ENCODE measurements at places on chromosomes 7 and 10.

DNA sequence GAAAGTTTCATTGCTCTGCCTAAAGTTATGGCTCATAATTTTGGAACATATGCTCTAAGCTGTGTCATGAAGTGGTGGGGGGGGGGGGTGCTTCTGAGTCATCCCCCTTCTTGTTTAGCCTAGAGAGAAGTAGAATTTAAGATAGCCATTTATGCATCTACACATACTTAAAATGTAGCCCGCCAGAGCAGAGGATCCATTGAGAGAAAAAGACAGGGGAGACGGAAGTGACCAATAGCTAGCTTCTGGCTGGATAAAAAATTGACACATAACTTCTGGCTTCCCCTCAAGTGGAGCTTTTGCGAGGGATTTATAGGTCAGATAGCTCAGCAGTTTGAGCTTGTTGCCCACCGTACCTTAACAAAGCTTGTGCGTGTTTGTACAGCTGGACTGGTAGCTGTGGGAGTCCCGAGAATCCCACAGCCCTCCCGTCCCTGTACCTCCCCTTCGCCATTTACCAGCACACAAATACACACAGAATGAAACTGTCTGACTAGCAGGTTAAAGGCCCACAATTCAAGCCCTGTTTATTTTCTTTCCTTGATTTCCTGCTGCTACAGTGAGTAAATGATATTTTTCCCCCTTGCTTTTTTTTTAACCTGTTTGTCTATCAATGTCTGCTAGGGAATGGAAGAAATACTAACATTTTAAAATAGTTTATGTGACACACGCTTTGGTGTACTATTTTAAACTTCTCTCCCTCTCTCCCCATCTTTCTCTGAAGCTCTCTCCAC, 232.6 kb upstream of the FERD3L start:
- DNase-seq, result no peak

- no peak for DNase-seq
Measured at GRCh38 chr7:81419731-81420130, 350.1 kb downstream of the HGF start.

DNA sequence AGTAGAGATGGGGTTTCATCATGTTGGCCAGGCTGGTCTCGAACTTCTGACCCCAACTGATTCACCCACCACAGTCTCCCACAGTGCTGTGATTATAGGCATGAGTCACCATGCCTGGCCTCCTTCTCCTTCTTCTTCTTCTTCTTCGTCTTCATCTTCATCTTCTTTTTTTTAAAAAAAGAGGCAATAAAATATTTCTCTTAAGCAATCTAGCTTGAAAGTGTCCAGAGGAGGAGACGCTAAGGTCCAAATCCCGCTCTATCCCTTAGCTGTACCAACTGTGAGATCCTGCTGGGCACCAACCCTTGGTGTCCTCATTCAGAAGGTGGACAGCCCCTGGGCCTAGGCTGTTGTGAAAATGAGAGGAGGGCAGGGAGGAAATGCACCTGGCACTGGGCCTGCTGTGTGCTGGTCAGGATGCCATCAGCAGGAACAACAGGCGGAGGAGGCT, 13.9 kb upstream of the PSAP start:
- no peak for DNase-seq

- no peak for DNase-seq
Measured at GRCh38 chr10:55048830-55049498, 247.9 kb upstream of the PCDH15 start.

DNA sequence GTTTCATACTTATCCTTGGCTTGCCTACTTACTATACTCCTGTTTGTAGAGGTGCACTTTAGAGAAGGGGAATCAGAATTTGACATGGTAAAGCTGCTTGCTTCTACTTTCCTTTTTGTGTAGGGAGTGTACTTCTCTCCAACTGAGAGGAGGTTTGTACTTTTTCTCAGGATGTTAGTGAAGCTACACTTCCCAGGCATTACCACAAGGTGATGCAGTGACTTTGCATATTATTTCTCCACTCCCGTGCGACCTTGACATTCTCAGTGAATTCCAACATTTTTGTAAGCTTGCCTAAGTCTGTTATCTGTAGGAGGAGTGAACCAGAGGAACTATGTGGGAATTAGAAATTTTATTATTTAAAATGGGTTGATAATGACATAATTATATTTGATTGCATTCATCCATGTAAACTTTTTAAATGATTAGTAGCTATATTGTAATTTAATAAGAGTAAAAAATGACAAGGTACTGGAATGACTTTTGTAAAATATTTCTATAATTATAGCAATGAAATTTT, 5.2 kb downstream of the TAX1BP1 start:
- DNase-seq, result no peak

DNA sequence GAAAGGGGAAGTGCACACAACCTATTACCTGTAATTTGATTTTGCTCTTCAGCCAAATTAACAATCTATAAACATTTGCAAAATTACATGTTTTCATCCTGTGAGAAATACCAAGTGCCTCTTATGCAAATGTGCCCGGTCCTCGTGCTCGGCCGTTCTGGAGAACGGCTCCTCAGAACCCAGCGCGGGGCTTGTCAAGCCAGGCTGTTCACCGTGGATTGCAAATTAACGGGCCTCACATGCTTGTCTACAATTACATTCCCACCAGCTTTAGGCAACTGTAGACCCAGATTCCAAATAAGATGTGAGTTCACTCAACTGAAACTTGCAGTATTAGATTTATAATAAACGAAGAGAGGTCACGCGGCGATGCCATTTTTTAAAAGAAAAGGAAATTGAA, 8.8 kb downstream of the FOXL3 start:
- no peak for DNase-seq

- no peak for DNase-seq
Measured at GRCh38 chr10:68362590-68362989, 29.9 kb upstream of the PBLD start.

- DNase-seq, result no peak
Measured at GRCh38 chr7:47259682-47260081, 322.2 kb downstream of the TNS3 start.

GRCh38 chr7:33040803-33041516, 21.6 kb downstream of the NT5C3A start:
- peak; percentile 22 for DNase-seq

GRCh38 chr7:50761713-50762112, 21.0 kb downstream of the GRB10 start:
- no peak for DNase-seq

GRCh38 chr10:103519798-103520197, 26.3 kb downstream of the NEURL1 start:
- no peak for DNase-seq

GRCh38 chr10:51297438-51297837, 223.2 kb downstream of the PRKG1 start:
- no peak for DNase-seq

GRCh38 chr7:119090851-119091250, 866.3 kb downstream of the ANKRD7 start:
- no peak for DNase-seq

DNA sequence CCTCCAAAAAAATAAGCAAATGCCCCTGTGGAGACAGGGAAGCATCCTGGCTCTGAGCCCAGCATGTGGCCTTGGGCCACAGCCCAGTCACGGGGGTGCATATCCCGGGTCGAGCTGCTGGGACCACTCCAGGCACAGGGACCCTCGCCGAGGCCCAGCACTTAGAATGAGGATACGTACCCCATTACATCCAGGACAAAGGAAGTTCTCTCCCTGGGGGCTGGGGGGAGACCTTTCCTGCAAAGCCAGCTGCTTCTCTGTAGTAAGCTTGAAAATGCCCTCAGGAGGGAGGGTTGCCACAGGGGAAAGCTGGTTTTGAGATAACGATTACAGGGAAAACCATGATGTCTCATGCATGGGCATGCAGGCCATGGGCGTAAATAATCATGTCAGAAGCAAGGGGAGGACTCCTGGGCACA, 75.5 kb downstream of the HIPK2 start:
- no peak for DNase-seq

GRCh38 chr7:81459485-81459884, 310.4 kb downstream of the HGF start:
- DNase-seq, result no peak

GRCh38 chr7:44547536-44548231, 6.6 kb upstream of the NPC1L1 start:
- no peak for DNase-seq

GRCh38 chr10:77686650-77687417, 49.2 kb upstream of the KCNMA1 start:
- DNase-seq, result no peak

DNA sequence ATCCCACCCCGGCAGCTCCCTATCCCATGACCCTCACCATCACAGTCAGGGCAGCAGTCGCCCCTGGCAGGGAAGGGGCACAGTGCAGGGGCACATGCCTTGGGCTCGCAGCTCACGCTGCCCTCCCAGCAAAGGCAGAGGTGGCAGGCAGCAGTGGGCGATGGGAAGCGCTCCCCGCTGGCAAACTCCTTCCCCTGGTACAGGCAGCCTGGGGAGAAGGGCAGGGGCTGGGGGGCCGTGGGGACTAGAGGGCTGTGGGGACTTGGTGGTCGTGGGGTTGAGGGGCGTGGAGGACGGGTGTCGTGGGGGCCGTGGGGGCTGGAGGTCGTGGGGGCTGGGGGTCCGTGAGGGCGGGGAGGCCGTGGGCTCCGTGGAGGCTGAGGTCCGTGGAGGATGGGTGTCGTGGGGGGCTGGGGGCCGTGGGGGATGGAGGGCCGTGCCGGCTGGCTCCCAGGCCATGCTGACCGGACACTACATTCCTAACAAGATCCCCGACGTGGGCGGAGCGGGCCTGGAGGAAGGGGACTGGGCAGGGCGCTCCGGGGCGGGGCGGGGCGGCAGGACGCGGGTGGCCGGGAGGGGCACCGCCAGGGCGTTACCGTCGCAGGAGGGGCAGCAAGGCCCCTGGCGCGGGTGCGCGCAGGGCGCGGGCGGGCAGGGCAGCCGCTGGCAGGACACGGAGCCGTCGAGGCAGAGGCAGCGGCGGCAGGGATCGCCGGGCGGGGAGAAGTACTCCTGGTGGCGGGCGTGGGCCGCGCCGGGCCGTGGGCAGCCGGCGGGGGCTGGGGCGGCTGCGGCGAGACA, 20.0 kb downstream of the KCP start:
- no peak for DNase-seq

DNA sequence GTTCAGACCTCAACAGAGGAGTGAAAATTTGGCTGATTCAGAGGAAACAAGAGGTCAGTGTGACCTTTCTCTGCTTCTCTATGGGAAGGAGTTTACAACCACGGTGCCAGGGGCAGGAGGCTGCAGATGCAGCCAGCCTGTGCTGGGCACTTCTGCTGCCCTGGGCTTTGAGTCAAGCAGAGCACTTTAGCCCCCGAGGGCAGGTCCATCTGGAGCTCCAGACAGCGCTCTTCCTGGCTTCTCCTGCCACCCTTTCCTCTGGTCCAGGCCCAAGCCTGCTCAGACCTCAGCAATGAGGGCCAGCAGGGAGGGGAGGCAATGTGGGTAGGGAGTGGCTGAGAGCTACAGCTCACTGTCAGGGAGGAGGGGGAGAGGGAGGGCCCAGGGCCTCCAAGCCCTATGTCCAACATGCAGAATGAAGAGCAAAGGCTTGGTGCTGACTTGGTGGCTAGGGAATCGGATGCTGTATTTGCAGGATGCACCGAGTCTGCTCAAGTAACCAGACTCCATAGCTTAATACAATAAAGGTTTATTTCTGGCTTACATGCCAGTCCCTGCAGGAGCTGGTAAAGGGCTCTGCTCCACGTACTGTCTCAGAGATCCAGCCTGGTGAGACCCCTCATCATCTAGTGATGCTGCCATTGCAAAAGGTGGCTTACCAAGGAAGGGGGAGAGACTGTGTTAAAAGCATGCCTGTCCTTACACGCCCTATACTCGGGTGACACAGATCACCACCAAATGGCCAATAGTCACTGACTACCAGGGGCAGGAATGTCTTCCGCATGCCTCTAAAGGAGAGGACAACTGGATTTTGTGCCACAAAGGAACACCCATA, 481.6 kb downstream of the RPS24 start:
- DNase-seq, result no peak

DNA sequence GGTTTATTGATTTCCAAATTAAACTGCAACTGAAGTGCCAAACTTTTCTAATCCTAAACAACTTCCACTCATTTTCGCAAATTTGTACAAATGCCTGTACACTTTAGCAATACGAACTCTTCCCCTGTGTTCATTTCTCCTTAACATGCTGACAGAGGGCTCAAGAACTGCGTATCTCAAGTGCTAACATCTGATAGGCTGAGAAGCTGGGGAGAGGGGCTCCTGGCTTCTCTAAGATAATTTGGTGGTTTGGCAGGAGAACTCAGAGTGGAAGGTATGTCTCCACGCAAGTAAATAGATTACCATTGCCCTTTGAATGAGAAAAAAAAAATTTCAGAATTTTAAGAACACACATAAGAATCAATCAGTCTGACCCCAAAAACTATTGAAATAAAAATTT, 53.3 kb upstream of the ANLN start:
- DNase-seq, result no peak

GRCh38 chr7:94005753-94006152, 1.6 kb upstream of the BET1 start:
- no peak for DNase-seq

GRCh38 chr10:132117146-132117545, 51.4 kb downstream of the JAKMIP3 start:
- no peak for DNase-seq

DNA sequence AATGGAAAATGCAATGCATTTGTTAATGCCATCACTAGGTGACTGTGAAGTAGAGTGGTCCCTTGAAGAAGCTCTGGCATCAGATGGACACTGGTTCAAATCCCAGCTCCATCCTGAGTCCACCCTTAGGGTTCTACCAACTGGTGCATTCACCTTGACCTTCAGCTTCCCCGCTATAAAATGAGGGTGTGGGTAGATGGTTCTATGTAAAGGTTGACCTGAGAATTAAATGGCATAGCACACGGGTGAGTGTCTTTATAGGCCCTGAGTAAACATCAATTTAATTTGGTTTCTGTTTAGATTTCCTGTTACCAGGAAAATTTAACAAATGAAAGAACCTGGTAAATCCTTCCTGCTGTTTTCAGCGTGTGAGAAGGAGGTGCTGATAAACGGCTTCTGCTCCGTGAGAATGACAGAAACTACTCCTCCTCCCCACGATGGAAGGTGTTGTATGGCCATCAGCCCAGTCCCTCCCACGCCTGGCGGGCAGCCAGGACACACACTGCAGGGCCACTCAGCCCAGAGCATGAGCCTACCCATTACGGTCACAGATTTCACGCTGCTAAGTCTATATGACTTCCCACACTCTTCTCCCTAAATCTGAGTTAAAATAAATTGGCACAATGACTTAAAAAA, 210.1 kb downstream of the TNS3 start:
- DNase-seq, result no peak

- DNase-seq, result no peak
Measured at GRCh38 chr7:30222515-30223215, 61.7 kb upstream of the ZNRF2 start.

- DNase-seq, result no peak
Measured at GRCh38 chr10:90912854-90913479, 7.9 kb downstream of the ANKRD1 start.

- no peak for DNase-seq
Measured at GRCh38 chr7:66198956-66199355, 6.2 kb upstream of the TPST1 start.

Measured in stimulated activated CD8-positive, alpha-beta memory T cell treated with anti-CD3 and anti-CD28 coated beads, Interleukin-12 subunit alpha, Interleukin-12 subunit beta, amount 100 ng/mL, for 4 hours (primary cell).